ENCODE measurements at places on chromosomes 11 and 22. TPM values are rescaled to one million over a fixed set of nuclear protein-coding genes. Genes with fewer than 3 reads are reported as not detected.

GRCh38 chr11:118275176-118275575 is 11.1 kb upstream of the MPZL2 start:
- DNase-seq, result no peak

GRCh38 chr11:65435981-65436411 is 13.4 kb downstream of the NEAT1 start:
- peak; percentile 39 for DNase-seq

The GSTT2B gene
- not detected for total RNA-seq

GRCh38 chr11:70608568-70609470 is 210.5 kb downstream of the CTTN start:
- DNase-seq, result no peak

DNA sequence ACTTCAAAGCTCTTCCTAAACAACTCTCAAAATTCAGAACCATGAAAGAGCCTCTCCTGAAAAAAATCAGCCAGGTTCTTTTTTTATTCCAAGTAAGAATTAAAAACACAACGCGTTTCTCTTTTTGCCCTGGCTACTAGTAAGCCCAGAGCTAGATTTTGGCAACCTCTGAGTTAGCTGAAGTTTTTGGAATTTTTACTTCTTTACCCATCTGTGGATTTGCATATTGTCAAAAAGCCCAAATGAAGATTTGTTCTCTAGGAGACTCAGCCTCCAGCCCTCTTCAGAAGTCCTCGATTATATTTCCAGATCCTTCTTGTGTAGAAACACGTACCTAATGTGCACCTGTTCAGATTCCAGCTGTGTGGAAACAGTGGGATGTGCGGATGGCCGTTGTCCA is 517.9 kb downstream of the TBC1D22A start:
- no peak for DNase-seq

GRCh38 chr11:128903248-128904061 is 12.3 kb downstream of the KCNJ5 start:
- DNase-seq, result no peak

The PGA5 gene
- not detected for total RNA-seq

GRCh38 chr22:28983788-28984441 is 77.7 kb downstream of the C22orf31 start:
- DNase-seq, result no peak

The NOL12 gene
- 53.3 TPM for total RNA-seq

The OR4A16 gene
- not detected for total RNA-seq

DNA sequence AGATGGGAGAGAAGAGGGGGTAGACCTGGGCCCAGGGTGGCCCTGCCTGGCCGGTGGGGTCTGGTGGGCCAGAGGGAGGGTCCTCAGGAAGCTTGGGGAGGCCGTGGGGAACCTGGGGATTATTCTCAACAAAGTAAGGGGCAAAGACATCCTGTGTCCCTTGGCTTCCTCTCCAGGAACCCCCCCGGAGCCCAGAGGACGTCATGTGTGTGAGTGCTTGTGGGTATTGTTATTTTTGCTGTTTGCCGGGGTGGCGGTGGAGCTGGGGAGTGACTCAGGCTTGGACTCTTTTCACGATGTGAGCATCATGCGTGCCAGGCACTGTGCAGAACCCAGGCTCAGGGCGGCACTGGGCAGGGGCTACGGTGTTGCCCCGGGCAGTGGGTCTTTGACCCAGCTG is 982 bp upstream of the SHANK3 start:
- DNase-seq, result no peak

GRCh38 chr11:61564936-61565696 is 15.8 kb downstream of the SYT7 start:
- DNase-seq, result no peak

- DNase-seq, result no peak
Observed at GRCh38 chr11:131910523-131911387, 540.3 kb downstream of the NTM start.

DNA sequence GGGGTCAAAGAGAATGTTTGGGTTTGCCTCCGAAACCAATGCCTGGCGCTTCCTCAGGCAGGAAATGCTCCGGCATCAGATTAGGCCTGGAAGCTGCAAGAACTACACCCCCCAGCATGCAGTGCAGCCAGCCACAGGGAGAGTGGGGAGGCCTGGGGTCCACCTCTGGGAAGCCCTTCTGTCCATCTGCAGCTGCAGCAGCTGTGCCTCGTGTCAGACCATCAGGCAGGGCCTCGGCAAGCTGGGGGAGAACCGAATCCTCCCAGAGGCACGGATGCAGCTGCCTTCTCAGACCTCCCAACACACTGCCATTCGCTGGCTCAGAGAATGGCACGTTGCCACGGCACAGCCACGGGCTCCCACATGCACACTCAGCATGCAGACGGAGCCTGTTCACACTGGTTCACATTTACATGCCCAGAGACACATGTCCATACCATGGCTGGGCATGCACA is 57.4 kb downstream of the NECTIN1 start:
- no peak for DNase-seq

DNA sequence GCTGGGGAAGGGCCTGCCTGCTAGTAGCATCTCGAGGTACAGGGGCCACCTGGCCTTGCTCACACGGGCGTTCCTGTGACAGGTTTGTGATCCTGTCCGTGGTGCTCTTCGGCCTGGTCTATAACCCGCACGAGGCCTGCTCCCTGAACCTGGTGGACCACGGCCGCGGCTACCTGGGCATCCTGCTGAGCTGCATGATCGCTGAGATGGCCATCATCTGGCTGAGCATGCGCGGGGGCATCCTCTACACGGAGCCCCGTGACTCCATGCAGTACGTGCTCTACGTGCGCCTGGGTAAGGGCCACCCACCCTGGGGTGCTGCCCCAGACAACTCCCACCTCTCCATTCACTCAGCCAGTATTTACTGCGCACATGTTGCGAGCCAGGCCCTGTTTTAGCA is 31.8 kb upstream of the MYRF start:
- DNase-seq, result no peak

The EMID1 gene
- 0.61 TPM for total RNA-seq

DNA sequence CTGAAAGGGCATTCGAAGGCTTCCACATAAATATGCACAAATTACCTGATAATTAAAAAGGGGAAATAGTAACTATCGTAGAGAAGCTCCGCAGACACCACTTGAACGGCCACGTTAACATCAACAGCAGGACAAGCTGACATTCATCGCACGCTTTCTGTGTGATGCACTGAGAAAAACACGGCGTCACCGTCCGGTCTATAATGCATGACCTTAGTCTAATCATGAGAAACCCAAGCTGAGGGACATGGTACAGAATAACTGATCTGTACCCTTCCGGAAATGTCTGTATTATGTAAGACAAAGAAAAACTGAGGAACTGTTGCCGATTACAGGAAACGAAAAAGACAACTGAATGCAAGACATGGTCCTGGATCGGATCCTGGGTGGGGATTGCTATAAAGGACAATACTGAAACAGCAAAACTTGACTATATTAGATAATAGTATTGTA is 678 bp upstream of the RANGAP1 start:
- DNase-seq, result peak; percentile 77

- no peak for DNase-seq
Observed at GRCh38 chr11:110738641-110739040, 26.4 kb upstream of the ARHGAP20 start.

DNA sequence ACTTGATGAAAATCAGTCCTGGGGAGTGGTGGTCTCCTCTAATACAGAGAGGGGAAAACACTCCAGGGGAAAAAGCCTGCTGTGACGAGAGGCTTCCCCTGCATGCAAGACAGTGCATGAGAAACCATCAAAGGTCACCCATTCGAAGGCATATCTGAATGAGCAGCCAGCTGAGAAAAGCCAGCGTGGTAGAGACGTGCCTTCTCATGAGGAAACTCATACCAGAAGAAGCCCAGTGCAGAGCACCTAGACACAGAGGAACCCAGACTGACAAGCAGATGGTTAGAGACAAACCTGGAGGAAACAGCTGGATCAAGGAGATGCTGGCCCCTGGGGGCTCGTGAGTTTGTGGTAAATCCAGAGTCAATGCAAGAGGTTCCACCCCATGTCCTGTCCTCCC is 534.8 kb downstream of the BRD1 start:
- no peak for DNase-seq

DNA sequence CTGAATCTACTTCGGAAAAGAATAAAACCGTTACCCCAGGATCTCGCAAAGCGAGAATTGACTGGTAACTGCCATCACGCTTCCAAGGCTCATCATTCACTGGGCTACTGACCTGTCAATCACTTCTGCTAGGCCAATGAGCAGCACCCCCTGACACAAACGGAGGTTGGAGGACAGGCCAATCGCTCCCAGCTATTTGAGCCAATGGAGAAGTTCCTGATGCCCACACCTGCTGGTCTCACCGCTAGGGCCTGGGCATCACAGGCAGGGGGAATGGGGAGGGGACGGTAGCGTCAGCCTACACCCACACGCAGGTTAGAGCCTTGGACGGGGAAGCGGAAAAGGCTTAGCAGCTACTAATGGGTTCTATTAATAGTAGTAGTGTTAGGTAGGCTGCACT is 56.7 kb upstream of the CHST1 start:
- DNase-seq, result no peak

- no peak for DNase-seq
Observed at GRCh38 chr22:32874385-32874784, 72.9 kb downstream of the TIMP3 start.

GRCh38 chr11:76662656-76663485 is 7.7 kb downstream of the LRRC32 start:
- DNase-seq, result no peak

GRCh38 chr11:67052891-67053290 is 3.8 kb upstream of the RHOD start:
- no peak for DNase-seq

The DRICH1 gene
- total RNA-seq, result not detected

DNA sequence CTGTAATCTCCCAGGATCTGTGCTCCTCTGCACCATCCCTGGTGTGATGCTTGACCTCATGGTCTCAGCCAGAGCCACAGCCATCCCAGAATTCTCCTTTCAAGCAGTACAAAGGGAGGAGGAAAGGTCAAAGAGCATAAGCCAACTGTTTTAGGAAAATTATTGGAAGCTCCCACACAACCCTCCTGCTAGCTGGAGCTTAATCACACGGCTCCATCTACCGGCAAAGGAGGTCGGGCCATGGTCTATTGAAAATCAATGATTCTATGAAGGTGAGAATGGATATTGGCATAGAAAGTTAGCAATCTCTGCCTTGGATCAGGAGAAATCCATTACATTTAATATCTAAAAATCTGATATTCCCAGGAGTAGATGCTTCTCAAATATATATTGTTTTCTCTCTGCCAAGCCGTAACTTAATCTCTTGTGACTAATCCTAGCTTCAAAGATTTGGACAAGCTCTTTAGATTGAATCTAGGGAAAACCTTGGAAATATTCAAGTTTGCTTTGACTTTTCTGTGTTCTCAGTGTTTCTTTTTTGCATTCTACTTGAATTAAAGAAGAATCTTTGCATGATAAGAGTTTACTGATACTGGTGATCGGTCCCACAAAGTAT is 259.6 kb downstream of the NTM start:
- DNase-seq, result no peak

The PHLDA2 gene
- total RNA-seq, result 1.1 TPM

GRCh38 chr11:6419009-6419631 is at the start of gene APBB1:
TSS of gene APBB1 (minus strand) at chr11:6419094. CDS start at chr11:6411347, 7,747 bp downstream.
- DNase-seq, result peak; percentile 72

DNA sequence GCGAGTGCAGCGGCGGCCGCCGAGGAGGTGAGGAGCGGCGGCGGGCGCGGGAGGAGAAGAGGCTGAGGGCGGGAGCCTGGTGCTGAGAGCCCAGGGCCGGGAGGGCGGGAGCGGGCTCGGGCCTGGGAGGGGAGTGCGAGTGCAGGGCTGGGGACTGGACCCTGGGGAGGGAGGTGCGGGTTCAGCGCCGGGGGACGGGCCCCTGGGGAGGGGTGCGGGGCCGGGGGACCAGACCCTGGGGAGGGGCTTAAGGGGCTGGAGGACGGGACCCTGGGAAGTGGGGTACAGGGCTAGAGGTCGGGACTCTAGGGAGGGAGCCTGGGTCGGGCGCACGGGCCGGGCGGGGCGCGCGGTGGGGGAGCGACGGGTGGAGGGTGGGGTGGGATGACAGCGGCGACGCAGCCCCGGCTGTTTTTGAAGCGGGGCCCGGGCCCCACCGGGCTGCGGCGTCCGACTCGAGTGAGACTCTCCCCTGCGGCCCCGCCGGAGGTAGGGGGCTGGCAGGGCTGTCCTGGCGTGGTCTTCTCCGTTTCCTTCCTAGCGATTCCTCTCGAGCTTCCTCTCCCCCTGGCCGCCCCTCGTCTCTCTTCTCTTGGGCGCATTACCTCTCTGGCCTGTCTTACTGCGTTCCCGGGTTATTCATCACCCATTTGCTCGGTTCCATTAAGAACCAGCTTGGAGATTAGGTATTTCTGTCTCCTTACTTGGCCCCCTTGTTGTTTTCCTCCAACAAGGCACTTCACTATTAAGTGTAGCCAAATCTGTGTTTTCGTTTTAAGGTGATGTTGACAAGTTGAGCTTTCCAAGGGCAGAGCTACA is 754 bp downstream of the NUP50 start:
- DNase-seq, result peak; percentile 59

The GPR83 gene
- 0.09 TPM for total RNA-seq

- no peak for DNase-seq
Observed at GRCh38 chr11:86397351-86397750, 22.7 kb downstream of the CCDC81 start.

The TMA7B gene
- total RNA-seq, result 11.0 TPM

The HSPB2 gene
- not detected for total RNA-seq

DNA sequence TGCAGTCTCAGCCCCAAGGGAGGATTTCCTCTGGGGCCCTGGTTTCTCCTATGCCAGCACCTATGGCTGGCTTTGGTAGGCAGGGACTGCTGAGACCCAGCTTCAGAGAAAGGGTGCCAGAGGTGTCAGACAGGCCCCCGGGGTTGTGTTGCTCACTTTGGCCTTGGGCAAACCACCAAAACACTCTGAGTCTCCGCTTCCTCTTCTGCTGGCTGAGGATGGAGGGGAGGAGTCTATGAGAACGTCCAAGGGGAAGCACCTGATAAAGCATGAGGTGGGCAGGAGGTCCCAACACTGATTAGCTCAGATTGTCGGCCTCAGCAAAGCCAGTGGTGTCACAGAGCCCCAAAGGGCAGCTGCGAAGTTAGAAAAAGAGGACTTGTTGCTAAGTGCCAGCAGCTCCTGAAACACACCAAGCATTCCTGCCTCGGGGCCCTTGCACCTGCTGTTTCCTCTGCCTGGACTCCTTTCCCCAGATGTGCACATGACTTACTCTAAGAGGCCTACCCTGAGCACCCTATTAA is 10.5 kb downstream of the SMTNL1 start:
- peak; percentile 48 for DNase-seq

DNA sequence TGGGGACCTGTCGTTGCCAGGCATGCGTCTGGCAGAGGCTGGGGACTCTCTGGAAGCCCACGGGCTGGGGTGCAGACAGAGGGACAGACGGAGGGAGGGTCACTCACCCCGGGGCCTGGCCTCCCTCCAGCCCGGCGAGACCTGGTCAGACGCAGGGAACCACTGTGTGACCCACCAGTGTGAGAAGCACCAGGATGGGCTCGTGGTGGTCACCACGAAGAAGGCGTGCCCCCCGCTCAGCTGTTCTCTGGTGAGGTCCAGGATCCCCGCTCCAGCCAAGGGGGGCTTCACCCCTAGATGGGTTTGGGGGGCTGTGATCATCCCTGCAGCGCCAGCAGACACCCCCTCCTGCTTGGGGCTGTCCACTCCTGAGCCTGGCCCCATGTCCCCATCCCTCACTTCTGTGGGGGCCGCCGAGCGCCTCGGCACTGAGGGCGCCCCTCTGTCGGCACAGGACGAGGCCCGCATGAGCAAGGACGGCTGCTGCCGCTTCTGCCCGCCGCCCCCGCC is 23.6 kb upstream of the MUC5B start:
- no peak for DNase-seq

The TSSK2 gene
- not detected for total RNA-seq

All from activated CD8-positive, alpha-beta memory T cell treated with anti-CD3 and anti-CD28 coated beads, Interleukin-2, amount 10 ng/mL, durations not matched to agents 7 days and 5 days (primary cell).